ENCODE measurements at places on chromosomes 6 and 20.
A peak's percentile ranks its signal among the peaks of the same experiment; 100 is the strongest.

DNA sequence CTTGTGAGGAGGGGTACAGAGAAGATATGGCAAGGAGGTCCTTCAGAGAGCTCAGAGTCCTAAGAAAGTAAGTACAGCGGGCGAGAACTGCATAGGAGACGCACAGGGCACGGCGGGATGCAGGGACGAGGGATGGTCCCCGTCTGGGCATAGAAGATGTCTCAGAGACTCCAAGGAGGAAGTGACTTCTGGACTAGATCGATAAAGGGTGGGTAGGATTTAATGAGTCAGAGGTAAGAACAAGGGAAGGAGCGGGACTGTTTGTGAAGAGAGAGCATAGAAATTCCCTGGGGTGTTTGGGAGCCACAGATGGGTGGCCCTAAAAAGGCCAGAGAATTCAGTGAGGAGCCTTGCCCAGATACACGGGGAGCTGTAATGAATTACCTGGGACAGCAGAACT is 69.1 kb downstream of the FAM120B start:
- no peak for DNase-seq

- no peak for DNase-seq
These were observed 164.0 kb downstream of the MRPL14 start for GRCh38 chr6:43963203-43963602.

DNA sequence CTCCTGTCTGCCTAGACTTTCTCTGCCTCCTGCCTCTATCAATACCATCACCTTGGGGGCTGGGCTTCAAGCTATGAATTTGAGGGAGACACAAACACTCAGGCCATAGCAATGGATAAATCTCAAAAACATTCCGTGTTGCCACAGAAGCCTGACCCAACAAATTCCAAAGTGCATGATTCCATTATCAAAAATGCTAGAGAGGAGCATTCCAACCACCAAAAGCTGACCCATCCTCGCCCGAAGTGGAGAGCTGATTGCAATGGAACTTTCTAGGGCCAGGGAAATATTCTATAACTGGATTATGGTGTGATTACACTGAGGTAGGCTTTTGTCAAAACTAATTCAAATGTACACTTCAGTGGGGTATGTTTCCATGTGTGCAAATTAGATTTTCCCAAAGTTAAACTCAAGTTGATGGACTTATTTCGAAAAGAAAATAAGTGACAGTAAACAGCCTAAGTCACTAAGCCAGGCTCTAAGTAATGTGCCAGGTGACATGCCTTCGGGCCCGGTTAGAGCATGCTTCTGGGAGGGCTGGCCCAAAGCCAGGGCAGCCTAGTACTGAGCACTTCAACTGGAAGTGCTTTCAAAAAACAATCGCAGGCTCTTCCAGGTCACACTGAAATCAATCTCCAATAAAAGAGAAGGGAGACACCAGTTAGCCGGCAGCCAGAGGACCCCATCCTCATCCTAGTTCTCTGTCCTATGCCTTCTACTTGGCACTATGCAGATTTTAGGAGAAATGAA is 142.3 kb downstream of the TBXT start:
- DNase-seq, result no peak

- no peak for DNase-seq
These were observed 172.0 kb downstream of the COL9A1 start for GRCh38 chr6:70130865-70131264.

GRCh38 chr6:135250234-135250633 is 69.1 kb downstream of the MYB start:
- no peak for DNase-seq

- peak; percentile 54 for DNase-seq
These were observed 41.6 kb downstream of the CCN2 start for GRCh38 chr6:131909408-131910218.

GRCh38 chr6:15372932-15373331 is 127.1 kb downstream of the JARID2 start:
- no peak for DNase-seq

- no peak for DNase-seq
These were observed 19.8 kb upstream of the MYLIP start for GRCh38 chr6:16108921-16109658.

GRCh38 chr6:105153676-105154075 is 26.1 kb downstream of the POPDC3 start:
- no peak for DNase-seq

DNA sequence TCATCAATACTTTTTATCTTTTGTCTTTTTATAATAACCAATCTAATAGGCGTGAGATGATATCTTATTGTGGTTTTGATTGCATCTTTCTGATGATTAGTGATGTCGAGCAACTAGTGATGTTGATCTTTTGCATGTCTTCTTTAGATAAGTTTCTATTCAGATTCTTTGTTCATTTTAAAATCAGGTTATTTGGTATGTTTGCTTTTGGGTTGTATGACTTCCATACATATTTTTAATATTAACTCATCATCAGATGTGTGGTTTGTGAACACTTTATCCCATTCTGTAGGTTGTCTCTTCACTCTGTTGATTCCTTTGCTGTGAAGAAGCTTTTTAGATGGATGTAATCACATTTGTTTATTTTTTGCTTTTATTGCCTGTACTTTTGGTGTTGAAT is 295.8 kb downstream of the BCKDHB start:
- DNase-seq, result no peak

- no peak for DNase-seq
These were observed 240.2 kb downstream of the KHDC1L start for GRCh38 chr6:72984981-72985665.

DNA sequence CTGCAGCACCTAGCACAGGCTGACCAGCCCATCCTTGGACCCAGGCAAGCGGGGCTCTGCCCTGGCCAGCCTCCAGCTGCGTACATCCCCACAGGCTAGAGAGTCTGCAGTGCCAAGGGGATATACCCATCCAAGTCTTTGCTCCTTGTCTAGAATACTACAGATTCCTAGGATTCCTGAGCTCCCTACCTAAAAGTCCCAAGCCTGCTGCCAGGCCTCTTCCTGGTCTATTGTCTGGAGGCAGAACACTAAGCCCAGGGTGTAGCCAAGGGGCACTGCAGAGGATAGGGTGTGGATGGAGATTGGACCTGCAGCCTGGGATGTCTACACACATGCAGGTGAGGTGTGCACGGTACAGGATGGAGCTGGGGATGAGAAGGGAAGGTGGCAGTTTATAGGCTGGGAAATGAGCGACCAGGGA is 90.0 kb upstream of the SIRPA start:
- DNase-seq, result no peak

DNA sequence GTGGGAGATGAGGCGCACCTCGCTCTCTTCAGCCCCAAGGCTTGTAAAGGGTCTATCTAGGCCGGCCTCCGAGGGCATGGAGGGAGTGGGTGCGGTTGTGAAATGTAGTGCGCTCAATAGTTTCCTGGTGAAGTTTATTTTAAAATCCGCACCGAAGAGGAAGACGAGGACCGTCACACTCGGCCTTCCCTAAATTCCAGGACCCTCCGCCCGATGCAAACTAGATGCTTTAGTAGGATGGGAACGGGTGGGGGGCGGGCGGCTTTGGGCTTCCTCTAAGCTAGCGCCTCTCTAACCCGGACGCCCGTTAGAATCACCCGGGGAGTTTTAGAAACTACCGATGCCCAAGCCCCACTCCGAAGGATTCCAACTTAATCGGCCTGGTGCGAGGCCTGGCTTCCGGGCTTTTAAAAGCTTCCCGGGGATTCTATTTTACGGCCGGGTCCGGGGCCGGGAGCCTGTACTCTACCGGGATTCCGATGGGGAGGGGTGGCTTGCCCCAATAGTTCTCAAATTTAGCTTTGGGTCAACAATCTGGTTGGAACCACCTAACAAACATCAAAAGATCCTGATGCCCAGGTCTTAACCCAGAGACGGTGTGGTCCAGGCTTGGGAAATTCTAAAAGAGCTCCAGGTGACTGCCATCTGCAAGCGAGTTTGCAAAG is 548 bp upstream of the BCAS4 start:
- DNase-seq, result no peak

GRCh38 chr6:7134999-7135745 is 27.4 kb downstream of the RREB1 start:
- DNase-seq, result no peak

DNA sequence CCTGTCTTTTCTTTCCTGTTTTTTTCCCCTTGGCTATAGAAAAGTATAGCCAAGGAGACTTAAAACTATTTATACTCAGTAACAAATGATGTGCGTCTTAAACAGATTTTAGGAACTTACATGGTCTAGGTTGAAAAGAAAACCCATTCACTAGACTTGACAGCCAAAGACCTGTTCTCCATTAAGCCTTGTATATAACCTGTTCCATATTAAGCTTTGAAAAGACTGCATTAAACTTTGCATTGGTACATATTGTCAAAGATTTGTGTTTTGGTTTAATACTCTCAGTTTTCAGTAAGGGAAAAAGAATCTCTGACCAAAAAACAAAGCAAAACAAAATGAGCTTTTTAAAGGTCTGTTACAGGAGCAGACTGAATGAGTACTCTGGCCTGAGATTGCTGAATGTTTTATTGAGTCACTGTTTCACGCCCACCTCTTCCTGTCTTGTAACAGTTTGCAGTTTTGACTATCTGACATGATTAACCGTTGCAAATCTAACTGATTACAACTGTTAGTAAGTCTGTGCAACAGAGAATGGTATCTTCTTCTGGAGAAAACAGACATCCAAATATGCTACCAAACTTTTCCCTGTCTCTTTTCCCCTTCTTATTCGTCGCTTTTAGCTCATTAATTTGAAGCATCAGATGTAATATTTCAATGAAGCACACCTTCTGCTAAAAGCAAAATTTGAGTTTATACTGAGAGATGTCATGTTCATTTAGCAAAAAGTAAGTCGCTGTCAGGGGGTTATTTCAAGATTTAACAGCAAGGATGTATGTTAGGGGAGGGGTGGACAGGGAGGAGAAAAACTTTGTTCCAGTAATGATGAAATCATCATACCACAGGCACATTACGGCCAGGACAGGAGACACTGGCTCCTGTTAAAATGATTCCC is 59.1 kb upstream of the SUPT3H start:
- no peak for DNase-seq

DNA sequence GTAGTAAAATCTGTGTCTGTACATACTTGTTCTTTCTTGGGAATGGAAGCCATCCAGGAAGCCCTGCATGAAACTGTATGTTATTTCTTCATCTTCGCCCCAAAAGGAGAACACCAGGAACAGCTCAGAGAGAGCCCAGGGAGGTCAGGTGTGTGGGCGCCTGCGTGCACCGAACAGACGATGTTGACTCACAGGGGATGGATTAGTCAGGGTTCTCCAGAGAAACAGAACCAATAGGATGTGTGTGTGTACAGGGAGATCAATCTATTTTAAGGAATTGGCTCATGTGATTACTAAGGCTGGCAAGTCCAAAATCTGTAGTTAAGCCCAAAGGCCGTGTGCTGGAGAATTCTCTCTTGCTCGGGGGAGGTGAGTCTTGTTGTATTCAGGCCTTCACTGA is 45.7 kb downstream of the RNASET2 start:
- DNase-seq, result peak; percentile 16

All from stimulated activated CD4-positive, alpha-beta T cell treated with anti-CD3 and anti-CD28 coated beads, TNF-alpha, amount 100 ng/mL, for 24 hours (primary cell).